ENCODE measurements at places on chromosomes 2 and 18.
A peak's percentile ranks its signal among the peaks of the same experiment; 100 is the strongest.

- DNase-seq, result no peak
Measured at GRCh38 chr18:49322765-49323490, 137.5 kb downstream of the DYM start.

- no peak for DNase-seq
Measured at GRCh38 chr2:143497726-143498125, 368.5 kb downstream of the ARHGAP15 start.

- DNase-seq, result no peak
Measured at GRCh38 chr18:23088310-23088709, 47.0 kb upstream of the CABLES1 start.

DNA sequence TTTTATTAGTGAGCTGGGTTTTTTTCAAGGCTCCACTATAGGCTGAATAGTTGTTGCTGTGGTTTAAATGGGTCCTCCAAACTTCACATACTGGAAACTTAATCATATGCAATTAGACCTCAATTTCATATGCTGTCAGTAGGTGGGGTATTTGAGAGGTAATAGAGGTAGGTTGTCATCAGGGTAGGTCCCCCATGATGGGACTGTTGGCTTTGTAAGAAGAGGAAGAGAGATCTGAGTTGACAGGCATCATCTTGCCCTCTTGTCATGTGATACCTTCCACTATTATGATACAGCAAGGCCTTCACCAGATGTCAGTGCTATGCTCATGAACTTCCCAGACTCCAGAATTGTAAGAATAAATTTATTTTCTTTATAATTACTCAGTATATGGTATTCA is 819.4 kb downstream of the LRP1B start:
- DNase-seq, result no peak

DNA sequence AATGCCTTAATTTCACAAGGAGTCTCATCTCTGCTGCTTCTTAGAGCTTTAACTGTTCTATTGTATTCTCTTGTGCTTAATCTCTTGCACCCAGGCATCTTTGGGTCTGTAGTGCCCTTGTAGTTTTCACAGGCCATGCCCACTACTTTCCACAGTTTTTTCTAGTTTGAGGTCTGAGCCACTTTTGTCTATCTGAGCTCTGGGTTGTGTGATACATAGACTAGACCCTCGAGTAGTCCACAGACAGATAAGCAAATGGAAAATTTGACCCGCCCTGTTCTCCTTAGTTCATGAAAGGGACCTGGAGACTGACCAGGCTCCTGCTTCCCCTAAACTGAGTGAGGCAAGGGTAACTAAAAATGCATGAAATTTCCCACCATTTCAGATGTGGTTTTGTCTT is 466.8 kb upstream of the ZEB2 start:
- DNase-seq, result no peak

DNA sequence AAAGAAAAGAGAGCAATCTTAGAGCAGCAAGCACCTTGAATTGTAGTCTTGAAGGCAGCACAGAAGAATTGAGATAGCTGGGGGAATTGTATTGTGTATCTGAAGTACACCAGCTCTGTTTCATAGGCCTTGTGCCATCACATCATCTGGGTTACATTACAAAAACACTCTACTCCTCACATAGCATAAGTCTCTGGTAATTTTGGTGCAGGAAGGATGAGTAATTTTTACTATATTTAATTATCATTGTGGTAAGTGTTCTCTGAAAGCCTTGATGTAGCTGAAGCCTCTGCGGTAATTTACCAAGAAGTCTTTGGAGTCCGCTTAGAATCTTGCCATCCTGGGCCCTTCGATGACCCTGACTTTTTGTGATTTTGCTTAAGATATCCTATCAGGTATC is 291.1 kb downstream of the ARHGAP15 start:
- no peak for DNase-seq

DNA sequence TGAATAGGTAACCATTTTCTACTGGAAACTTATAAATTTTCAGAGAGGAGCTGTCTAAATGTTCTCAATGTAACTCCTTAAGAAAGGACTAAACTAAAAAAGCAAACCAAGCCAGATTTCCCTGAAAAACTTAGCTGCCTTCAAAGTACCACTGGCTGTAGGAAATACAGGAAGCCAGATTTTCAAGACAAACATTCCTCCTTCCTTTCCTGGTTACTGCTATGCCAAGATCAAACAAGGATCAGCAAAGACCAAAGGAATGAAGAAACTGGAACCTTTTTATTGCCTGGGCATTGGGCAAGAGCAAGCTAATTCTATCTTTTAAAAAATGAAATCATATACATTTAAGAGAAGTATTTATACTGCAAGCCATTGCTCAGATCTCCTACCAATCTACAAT is 212.7 kb downstream of the DYM start:
- DNase-seq, result no peak

DNA sequence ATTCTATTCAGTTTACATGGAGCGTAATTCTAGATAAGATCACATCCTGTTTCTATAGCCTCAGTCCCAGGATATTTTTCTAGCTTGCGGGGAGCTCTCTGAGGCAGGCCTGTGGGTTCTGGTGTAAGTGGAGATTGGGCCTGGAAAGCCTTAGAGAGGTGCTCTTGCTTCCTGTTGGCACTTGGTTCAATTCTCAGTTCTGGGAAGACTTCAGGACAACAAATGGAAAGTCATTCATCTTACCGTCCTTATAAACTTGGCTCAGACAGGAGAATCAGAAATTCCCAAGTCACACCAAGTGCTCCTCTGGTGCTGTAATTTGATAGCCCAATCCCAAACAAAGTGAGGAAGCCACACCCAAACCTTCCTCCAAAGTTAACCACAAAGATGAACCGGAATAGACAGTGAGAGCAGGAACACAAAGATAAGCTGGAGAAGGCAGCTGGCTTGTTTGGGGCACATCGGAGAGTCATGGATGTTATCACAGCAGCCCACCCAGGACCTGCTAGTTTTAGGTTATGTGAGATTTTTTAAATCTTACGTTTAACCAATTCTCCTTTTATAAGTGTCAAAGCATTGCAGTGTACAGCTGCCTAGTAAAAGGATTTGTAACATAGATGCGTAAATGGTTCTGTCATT is 144.3 kb upstream of the MAP3K20 start:
- DNase-seq, result no peak

DNA sequence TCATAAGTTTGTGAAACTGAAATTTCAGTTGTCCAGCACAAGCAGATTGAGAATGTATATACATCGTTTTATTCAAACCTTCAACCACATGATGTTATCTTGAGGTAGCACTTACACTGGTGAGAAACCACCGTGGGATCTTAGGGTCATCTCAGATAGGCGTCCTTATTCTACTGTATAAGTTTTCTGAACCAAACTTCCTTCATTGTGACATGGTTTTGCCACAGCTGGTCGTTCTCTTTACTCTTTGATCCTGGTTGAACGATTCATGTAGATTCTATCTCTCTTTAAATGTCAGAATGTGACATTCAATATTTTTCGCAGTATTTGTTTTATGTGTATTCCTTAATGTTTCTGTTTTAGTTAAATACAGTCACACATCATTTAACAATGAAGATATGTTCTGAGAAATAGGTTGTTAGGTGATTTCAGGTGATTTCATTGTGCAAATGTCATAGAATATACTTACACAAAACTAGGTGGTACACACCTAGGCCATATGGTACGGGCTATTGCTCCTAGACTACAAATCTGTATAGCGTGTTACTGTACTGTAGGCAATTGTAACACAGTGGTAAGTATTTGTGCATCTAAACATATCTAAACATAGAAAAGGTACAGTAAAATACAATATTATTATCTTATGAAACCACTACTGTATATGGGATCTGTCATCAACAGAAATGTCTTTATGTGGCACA is 17.9 kb upstream of the ARHGAP25 start:
- DNase-seq, result no peak

- DNase-seq, result no peak
Measured at GRCh38 chr2:24618680-24619079, 127.6 kb downstream of the NCOA1 start.

DNA sequence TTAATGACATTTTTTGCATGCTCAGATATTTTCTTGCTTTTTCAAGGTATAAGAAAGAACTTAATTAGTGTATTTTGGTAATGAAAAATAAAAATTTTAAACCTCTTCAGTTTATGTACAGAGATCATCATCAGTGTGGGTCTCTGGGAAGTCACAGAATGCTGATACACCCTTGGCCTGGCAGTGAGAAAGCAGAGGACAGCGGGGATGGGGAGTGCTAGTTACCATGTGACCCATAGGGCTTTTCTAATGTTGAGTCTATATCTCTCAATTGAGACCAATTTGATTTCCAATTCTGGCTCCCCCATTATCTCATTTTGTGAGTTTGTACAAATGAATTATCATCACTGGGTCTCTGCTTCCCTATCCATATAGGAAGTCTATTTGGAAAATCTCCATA is 305.7 kb downstream of the CYRIA start:
- DNase-seq, result no peak

DNA sequence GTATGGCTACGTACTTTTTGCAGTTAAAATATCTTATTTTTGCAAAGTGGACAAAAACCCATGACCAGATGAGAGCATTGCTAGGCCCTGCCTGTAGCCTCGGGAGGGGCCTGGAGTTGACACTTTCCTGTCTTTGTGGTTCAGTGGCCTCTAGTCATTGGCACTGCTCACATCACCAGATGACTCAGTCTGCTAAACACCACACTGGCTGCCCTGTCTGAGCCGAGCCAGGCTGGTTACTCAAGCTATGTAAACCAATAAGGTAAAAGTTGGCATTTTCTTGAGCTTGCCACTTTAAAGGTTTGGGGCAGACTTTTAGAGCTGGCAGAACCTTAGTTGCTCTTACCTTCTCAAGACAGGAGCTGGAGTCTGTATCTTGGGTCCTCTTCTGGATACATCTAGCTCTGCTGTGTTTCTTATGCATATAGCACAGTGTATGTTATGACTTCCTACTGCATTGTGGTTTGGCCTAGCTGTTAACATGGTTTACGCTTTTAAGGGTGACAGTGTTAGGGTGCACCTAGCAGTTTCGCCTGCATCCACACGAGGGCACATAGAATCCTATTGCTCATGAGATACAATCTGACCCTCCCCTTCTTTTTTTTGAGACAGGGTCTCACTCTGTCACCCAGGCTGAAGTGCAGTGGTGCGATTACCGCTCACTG is 76.4 kb downstream of the AP1S3 start:
- DNase-seq, result peak; percentile 39

GRCh38 chr18:9392726-9393125 is 58.2 kb downstream of the TWSG1 start:
- DNase-seq, result no peak

DNA sequence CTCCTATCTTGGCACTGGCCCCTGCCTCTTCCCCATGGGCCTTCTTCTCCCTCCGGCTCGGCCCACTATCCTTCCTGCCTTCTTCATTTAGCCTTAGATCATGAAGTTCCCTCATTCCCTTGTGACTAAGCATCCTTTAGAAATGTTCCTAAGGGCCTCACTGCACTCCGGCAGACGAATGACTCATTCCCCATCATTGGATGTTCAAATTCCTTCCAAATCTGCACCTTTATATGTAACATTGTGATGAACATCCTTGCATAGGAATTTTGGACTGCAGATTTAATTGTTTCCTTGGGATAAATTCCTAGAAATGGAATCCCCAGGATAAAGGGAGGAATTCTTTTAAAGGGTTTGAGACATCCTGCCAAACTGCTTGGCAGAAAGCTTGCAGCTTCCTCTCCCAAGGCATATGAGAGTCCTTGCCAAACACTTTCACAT is 19.0 kb downstream of the CRACDL start:
- DNase-seq, result no peak

GRCh38 chr18:9951022-9951859 is 37.4 kb downstream of the VAPA start:
- DNase-seq, result no peak

DNA sequence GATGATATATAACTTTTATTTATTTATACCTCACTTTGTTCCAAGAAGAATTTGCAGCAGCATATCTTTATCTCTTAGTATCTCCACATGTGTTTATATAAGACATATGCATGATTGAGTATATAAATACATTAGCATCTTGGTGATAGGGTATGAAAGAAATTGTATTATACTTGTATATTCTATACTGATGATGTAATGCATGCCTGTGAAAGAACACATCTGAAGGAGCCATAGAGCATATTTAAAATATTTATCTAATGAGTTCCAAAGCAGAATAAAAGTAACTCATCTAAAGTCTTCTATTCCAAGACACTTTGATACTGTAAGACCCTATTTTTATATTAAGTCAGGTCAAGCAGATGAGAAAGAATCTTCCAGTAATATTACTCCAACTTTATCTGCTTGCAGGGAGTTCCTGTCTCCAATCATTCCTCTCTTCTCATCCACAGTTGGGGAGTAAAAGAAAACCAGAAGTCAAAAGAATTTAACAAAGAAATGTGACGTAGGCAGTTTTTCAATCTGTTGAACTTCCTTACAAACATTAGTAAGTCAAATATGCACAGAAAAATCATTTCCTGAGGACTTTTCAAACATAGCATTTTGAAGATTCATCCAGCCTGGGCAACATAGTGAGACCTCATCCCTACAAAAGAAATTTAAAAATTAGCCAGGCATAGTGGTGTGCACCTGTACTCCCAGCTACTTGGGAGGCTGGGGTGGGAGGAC is 76.7 kb downstream of the DTNB start:
- DNase-seq, result no peak

DNA sequence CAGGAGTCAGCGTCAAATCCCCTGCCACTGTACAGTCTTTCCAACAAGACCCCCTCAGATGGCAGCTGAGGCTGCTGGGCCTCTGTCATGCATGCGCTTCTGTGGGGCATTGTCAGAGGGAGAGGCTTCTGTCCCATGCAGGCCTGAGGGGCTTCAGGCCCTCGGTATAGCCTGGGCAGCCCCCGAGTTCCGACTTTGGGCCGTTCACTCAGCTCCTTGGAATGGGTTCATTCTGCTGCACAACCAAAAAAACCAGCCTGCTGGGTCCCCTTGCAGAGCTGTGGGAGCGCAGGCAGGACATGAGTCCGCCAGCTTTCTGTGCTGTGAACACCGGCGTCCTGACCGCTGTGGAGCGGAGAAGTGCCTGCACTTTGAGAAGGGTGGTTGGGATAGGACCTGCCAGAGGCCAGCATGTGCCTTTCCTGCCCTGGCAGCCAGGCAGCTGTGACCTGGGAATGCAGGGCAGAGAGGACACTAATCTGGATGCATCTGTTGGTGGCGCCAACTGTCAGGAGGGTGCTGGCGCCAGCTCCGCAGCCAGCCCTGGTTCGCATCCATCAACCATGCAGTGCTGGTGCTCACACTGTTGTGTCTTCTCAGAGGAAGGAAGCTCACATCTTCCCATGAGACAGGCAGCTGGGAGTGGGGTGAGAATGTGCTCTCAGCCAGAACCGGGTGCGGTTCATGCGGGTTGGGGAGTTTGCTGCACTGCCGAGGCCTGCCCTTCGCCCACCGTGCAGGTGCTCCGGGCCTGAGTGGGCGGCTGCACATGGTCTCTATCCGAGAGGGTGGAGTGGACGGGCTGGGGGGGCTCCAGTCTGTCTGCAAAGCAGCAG is 14.3 kb downstream of the ARHGEF4 start:
- DNase-seq, result no peak

DNA sequence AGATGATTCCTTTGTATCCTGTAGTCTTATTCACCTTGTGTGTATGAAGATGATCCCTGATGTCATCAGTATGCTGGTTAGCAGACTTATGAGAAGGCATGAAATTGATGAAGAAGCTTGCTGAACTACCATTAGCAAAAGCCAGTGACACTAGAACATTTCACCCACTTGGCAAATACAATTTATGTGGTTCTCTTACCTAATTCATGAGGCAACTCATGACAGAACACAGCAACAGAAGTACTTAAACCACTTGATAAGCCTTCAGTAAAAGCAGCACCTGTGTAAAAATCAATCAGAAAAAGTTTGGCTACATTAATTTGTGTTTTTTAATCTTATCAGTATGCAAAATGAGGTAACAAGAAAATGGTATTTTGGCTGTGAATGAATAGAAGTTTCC is 16.8 kb downstream of the SLC39A6 start:
- DNase-seq, result no peak

GRCh38 chr2:120791243-120791961 is 55.7 kb downstream of the GLI2 start:
- DNase-seq, result no peak
